T-helper 9 cell (primary cell): ENCODE measurements at places on chromosomes 12 and 14.

DNA sequence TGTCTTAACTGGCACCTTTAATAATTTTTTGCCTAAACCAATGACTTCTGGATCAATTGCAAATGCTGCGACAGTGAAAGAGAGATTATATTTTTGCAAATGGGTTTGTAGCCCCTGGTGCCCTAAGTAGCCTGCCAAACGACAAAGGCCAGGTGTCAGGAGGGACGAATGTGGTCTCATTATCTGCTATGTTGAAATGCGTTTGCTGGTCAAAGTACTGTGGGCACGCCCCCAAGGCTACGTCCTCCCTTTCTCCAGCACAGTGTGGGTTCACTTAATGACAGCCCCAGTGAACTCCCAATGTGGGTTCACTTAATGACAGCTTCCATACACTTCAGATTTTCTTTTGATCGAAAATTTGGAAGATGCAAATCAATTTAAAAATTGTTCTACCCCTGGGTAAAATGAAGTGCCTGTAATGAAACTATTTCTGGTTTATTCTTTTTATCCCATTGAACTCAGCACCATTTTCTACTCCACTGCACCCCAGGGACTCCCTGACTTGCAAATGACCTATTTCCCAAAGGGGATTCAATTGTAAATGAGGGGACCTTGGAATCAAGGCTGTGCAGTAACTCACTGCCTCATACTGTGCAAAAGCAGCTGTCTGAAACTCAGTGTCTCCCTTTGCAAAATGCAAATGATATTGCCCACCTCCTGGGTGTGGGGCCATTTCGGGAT lies 1.4 kb downstream of the SERPINA11 start:
- no peak for DNase-seq

GRCh38 chr14:90505531-90505930 lies 108.7 kb downstream of the CALM1 start:
- no peak for DNase-seq

DNA sequence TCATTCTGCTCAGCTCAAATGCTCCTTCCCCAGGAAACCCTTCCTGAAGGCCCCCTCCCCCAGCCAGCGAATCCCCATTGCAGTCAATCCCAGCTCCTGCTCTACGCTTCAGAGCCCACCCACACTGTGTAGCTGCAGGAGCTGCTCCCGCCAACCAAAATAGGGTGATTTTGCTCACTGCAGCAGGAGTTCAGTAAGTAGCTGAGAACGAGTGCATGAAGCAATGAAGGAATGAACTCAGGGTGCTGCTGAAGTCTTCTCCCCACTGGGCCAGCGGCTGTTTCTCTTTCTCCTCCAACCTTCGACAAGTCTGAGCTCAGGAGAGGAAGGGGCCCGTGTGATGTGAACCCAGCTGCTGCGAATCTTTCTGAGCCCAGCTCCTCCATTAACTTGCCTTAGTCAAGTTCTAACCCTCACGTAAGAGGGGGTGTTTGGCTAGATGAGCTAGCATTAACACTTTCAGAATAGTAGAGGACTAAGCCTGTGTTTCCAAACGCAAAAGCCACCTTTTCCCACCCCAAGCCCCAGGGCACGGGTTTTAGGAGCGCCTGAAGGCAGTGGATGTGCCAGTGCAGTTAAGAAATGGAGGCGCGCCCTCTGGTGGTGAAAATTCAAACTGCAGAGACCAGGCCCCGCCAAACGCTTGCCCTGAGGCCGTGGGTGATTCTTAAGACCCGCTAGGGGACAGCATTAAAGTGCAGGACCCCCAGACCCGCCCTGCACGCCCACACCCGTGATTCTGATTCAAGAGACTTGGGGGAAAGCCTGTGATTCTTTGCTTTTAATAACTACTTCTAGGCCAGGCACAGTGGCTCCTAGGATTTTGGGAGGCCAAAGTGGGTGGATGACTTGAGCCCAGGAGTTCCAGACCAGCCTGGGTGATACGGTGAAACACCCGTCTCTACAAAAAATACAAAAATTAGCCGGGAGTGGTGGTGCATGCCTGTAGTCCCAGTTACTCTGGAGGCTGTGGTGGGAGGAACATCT lies 11.9 kb upstream of the SERPINA4 start:
- peak; percentile 42 for DNase-seq

GRCh38 chr14:32510815-32511214 lies 181.7 kb downstream of the AKAP6 start:
- DNase-seq: no peak

DNA sequence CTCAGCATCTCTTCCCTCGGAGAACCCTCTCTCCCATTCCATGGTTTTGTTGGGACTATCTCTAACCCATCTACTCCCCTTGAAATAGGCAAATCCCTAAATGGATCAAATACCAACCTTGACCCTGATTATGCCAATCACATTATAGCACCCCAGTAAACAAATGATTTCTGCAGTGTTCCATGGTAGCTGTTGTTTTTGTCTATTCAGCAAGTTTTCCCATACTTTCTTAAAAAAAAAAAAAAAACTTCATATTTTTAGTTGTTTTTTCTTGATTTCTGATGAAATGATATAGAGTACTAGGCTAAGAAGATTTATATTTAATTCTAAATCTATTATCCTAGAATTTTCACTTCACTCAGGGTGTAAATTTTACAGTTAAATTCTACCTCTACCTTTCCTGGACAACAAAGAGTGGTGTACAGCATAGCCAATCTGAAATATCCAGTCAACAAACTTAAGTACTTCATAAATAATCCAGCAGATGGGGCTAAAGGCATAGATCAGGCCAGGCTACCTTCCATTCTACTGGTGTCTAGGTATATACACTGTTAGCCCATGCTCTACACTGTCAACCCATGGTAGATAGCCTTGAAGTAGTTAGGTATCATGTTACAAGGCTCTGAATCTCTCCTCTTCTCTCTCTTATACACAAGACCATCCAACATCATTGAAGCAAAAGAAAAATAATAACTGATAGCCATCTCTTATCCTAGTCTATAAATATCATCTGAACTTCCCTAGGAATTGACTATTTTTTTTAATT lies 82.2 kb downstream of the PLEKHG7 start:
- no peak for DNase-seq

- DNase-seq: no peak
Measured at GRCh38 chr14:78443834-78444233, 273.7 kb downstream of the NRXN3 start.

DNA sequence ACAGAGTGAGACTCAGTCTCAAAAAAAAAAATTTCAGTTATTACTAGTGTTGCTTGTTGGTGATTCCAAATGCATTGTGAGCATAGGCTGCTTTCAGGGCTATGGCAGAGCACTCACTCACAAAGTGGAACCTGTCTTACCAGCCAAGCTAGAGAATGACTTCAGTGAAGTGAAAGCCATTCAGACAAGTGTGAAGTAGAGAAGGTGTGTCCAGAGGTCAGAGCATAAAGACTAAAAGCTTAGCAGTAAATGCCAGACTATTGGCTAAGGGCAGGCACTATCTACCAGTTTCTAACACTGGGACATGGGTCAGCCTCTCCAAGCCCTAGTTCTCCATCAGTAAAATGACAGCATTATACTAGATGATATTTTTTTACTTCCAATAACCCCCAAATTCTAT lies 12.7 kb downstream of the PPP1R36 start:
- no peak for DNase-seq

DNA sequence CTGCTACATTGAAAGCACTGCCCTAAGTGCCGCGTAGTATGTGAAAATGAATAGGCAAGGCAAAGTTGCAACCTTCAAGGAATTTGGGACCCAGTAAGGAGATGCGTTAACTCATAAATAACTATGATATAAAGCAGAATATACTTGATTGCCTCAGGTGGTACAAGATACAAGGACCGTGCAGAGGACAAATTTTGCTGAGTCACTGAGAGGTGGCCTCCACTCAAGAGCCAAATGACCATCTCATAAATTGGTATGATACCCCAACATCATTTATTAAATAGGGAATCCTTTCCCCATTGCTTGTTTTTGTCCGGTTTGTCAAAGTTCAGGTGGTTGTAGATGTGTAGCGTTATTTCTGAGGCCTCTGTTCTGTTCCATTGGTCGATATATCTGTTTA lies 35.7 kb downstream of the IGF1 start:
- no peak for DNase-seq

GRCh38 chr14:62125793-62126192 lies 363.6 kb downstream of the SNAPC1 start:
- no peak for DNase-seq

DNA sequence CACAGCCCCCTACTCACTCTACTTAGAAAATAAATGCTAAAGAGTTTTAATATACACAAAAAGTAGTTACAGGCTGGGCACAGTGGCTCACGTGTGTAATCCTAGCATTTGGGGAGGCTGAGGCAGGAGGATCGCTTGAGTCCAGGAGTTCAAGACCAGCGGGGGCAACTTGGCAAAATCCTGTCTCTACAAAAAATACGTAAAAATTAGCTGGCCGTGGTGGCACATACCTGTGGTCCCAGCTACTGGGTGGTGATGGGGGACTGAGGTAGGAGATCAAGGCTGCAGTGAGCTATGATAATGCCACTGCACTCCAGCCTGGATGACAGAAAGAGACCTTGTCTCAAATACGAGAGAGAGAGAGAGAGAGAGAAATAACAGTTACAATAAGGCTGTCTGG lies 9.9 kb upstream of the DYNC1H1 start:
- no peak for DNase-seq

DNA sequence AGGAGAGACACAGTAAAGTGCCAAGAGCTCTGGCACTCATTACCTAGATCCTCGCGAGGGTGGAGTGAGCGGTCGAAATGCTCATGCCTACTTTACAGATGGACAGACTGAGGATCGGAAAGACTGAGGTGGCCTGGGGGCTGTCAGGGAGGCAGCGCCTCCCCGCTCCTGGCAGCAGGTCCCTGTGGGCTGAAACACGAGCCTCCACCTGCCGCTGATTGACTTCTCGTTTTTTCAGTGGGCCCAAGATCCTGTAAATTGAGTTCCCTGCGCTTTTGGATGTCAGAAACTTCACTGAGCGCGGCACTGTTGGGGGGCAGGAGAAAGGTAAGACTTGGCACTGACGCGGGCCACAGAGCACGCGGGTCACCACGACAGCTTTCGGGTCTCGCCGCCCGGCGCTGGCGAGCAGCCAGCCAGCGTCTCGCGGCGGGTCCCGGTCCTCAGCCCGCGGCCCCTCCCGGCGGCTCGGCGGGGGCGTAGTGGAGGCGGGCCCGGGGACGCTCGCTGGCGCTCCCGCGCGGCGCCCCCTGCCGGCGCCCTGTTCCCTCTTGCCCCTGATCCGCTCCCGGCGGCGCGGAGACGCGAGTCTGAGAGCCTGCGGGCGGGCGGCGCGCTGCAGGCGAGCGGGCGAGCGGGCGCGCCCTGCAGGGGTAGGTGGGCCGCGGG lies 552 bp upstream of the SCN8A start:
- DNase-seq: peak; percentile 61

DNA sequence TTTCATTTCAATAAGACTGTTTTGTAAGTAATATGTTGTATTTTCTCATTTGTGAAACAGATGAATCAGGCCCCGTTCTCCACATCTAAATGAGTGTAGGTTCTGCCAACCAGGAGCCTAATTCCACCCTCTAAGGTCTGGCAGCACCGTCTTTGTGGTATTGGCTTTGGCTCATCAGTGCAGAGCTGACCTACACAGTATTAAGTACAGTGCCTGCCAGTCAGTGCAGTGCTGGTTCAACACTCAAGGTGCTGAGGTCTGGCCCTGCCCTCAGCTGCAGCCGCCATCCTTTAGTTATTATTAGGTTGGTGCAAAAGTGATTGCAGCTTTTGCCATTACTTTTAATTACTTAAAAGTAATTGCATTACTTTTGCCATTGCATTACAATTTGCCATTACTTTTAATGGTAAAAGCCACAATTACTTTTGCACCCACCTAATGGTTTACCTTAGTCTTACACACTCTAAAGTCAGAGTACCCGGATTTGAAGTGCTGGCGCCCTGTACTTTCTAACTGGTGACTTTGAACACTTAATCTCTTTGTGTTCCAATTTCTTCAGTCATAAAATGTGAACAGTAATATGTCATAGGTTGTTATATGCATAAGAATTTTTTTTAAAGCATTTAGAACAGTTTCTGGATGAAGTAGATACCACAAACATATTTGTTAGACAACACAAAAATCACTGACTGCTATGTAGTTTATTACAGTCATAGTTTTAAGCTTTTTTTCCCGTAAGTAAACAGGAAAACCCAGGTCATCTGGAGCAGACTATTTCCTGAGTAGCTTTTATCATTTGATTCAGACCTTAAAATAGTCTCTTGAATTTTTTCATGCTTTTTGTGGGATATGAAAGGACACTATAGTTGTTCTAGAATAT lies 99.5 kb downstream of the SYNE2 start:
- DNase-seq: no peak

DNA sequence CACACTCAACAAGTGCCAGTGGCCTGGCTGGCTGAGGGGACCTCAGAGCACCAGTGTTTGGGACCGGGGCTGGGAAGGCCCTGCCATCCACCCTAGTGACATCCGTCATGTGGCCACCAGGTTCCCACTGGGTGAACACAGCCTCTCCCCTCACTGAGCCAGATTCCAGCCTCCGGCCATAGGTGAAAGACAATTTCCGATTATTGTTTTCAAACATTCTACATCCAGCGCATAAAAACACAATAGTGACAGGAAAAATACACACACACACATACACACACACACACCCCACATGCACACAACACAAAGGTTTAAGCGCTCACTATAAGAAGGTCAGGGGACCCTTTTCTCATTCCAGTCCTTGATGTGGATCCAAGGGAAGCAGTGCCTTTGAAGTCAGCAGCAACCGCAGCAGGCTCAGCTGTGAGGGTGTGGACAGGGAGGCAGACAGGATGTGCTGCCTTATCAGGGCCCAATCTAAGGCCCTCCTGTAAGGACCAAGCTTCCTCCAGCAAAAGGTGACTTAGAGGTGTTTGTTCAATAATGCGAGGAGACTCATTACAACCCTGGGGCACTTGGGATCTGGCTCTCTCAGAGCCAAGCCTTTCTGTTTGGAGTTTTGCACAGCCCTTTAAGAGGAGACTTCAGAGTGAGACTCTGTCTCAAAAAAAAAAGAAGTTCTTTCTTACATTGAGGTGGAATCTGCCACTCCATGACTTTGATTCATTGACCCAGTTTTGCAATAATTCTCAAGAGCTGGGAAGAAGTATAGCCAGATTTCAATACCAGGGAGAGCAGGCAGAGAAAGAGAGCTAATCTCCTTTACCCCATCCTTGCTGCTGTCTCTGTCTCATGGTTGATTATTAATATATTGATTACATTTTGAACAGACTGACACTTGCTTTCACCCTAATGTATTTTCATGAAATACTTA lies 227.8 kb downstream of the ZFP36L1 start:
- DNase-seq: no peak
